Spinal cord (tissue), 10 donors: ENCODE measurements at places on chromosomes 7 and 10. TPM values are rescaled to one million over a fixed set of nuclear protein-coding genes. Genes with fewer than 3 reads are reported as not detected.

- DNase-seq: no peak
- no peak overlapping the region for H3K4me3 ChIP-seq
These were observed 240.5 kb downstream of the BBS9 start for GRCh38 chr7:33369888-33370287.

DNA sequence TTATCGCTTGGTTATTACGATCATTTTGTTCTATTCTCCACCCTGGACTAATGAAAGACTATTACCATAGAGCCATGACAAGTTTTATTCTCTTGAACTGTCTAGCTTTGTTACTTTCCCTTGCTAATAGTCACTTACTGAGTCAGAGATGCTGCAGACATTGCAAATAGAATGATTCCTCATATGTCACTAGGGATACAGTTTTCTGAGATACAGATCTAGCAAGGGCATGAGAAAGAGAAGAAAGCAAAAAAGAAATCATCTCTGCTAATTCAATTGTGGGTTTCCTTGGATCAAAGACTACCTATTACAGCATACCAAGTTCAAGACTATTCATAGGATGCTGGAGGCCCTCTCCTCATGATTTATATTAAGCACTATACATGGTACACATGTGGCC lies 204.3 kb downstream of the MBL2 start:
- no peak overlapping the region for H3K4me3 ChIP-seq
- no peak overlapping the region for H3K27ac ChIP-seq
- DNase-seq: no peak

HKDC1 gene
- 1.5 TPM for total RNA-seq

GRCh38 chr10:62069452-62070178 lies 168.1 kb downstream of the ARID5B start:
- H3K36me3 ChIP-seq: peaks cover 3% of the 10 kb centered on the region
- H3K27me3 ChIP-seq: no peaks in the 10 kb centered on the region
- no peaks in the 10 kb centered on the region for H3K4me1 ChIP-seq
- H3K27ac ChIP-seq: no peak overlapping the region
- no peak overlapping the region for H3K4me3 ChIP-seq

- H3K27me3 ChIP-seq: no peaks in the 10 kb centered on the region
- no peak overlapping the region for H3K4me3 ChIP-seq
- H3K4me1 ChIP-seq: no peaks in the 10 kb centered on the region
- no peak overlapping the region for H3K27ac ChIP-seq
These were observed 393.5 kb downstream of the GFRA1 start for GRCh38 chr10:115879372-115880089.

GRCh38 chr10:32299354-32299980 lies 47.5 kb downstream of the EPC1 start:
- no peak for DNase-seq
- H3K4me1 ChIP-seq: no peaks in the 10 kb centered on the region
- no peak overlapping the region for H3K27ac ChIP-seq
- H3K4me3 ChIP-seq: no peak overlapping the region

MRPS33 gene
- total RNA-seq: 77.6 TPM

DNA sequence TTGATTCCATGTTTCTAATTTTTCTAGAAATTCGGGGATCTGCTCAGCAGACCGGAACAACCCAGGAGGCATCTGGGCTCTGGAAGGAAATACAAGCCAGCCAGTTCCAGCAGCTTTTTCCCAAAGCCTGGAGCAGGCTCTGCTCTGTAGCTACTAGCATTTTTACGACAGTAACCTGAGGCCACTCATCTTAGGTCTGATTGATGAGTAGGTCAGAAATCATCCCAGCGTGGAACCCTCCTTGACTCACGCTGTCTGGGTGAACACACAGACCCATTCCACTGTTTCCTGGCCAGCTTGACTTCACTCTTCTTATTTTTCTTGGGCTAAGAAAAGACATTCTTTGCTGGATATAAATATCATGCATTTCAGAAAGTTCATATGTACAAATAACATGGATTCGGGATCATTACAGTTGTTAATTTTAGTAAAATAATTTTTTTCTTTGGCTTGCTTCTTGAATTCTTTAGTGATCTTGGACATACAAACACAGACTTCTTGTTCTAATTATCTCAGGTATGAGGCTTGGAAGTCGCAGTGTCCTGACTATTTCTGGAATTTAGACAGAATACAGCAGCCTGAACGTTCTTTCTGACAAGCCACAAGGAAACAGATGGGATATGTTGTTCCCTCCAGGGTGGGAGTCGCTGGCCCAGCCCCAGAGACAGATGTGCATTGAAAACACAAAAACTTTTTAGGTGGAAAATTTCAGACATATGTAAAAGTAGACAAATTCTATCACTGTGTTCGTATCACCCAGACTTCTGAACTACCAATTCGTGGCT lies 54.6 kb upstream of the PITRM1 start:
- H3K36me3 ChIP-seq: no peaks in the 10 kb centered on the region
- DNase-seq: no peak
- no peaks in the 10 kb centered on the region for H3K4me1 ChIP-seq
- H3K27ac ChIP-seq: peak overlapping the region; percentile 61

GRCh38 chr10:62760401-62760800 lies 44.1 kb upstream of the ADO start:
- no peak for DNase-seq
- H3K4me3 ChIP-seq: no peak overlapping the region
- no peaks in the 10 kb centered on the region for H3K27me3 ChIP-seq
- no peaks in the 10 kb centered on the region for H3K36me3 ChIP-seq

SEMA3D gene
- 35.7 TPM for total RNA-seq

NPFFR1 gene
- 0.50 TPM for total RNA-seq

DNA sequence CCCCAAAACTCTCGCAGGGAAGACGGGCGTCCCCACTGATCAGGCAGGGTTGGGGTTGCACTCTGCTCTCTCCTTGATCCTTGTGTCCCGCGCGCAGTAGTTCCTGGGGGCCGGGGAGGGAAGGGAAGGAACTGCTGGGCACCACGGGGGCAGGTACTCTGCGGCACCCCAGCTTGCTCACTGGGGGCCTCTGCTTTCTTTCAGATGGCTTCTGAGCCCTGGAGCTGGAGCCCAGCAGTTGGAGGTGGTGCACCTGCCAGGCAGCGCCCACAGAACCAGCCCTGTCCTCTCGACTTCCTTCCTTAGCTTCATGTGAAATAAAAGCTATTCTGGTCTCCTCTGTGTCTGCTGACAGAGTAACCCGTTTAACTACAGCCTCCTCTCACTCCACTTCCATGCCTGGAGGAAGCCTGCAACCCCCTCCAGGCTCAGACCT lies 12.2 kb downstream of the PLAC9 start:
- H3K4me3 ChIP-seq: no peak overlapping the region
- no peak overlapping the region for H3K27ac ChIP-seq
- DNase-seq: no peak
- H3K36me3 ChIP-seq: no peaks in the 10 kb centered on the region
- peaks cover 12% of the 10 kb centered on the region for H3K4me1 ChIP-seq

DNA sequence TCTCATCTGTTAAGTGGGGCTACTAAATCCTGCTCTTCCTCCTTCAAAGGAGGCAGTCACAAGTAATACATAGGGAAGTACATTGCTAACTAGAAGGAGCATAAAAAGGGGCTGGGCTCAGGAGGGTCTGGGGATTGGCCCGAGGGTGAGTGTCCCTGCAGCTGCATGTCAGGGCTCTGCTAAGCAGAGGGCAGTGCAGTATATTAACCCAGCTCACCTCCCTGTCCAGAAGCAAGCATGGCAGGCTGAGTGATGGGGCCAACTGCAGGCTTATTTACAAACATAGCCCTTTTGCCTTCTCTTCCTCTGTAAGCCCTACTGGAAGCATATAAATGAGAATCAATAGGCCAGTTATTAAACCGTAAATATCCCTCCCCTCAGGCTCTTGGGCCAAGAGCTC lies 143.2 kb upstream of the PCBD1 start:
- no peak overlapping the region for H3K4me3 ChIP-seq
- no peak for DNase-seq
- H3K36me3 ChIP-seq: no peaks in the 10 kb centered on the region
- no peaks in the 10 kb centered on the region for H3K27me3 ChIP-seq

- DNase-seq: no peak
- peaks cover 2% of the 10 kb centered on the region for H3K4me1 ChIP-seq
- no peaks in the 10 kb centered on the region for H3K27me3 ChIP-seq
- H3K4me3 ChIP-seq: no peak overlapping the region
These were observed 407.4 kb downstream of the MAGI2 start for GRCh38 chr7:79046061-79046460.

TBX20 gene
- total RNA-seq: not detected

DNA sequence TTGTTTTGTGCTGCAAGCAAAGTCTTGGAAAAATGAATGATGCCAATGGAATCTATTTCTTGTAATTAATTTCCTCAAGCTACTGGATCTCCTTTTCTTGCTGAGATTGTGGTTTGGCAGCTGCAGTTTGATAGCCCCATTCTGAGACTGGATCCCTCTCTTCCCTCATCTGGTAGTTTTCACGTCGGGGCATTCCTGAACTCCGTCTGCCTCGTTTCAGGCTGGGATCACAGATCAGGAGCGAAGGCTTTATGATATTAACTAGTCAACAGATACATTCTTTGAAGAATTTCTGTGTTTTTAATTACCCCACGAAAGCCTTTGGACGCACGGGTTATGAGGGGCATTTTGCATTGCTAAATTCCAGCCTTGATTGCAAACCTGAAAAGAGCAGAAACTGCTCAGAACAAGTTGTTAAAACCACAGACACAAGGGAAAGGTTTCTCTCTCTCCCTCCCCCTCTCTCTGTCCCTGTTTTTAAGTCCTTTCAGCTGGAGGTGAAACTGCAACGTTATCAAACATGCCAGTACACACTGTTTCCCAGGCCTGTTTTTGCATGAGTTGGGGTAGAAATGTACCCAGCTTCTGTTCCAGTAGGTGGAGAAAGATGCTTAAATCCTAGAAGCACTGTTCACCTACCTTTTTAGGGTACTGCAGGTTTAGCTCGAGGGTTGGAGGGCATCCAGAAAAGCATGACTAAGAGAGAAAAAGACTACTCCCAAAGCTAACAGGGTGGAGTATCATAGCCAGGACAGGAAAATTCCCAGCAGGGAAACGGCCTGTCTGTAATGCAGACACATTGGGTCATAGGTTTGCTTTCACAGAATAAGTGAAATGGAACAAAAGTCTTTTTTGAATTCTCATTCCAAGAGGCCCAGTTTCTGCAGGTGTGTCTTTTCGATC lies 124.3 kb downstream of the CUX1 start:
- no peak for DNase-seq
- peaks cover 38% of the 10 kb centered on the region for H3K4me1 ChIP-seq
- H3K4me3 ChIP-seq: no peak overlapping the region
- H3K27ac ChIP-seq: no peak overlapping the region
- H3K36me3 ChIP-seq: peaks cover 5% of the 10 kb centered on the region

GRCh38 chr10:64275774-64276173 lies 754.6 kb downstream of the REEP3 start:
- no peaks in the 10 kb centered on the region for H3K27me3 ChIP-seq
- H3K36me3 ChIP-seq: no peaks in the 10 kb centered on the region
- H3K27ac ChIP-seq: no peak overlapping the region

- no peaks in the 10 kb centered on the region for H3K4me1 ChIP-seq
- no peaks in the 10 kb centered on the region for H3K36me3 ChIP-seq
- no peak overlapping the region for H3K4me3 ChIP-seq
- H3K27ac ChIP-seq: no peak overlapping the region
- DNase-seq: no peak
These were observed 11.2 kb upstream of the CUZD1 start for GRCh38 chr10:122856902-122857301.

CCDC172 gene
- not detected for total RNA-seq

PARD3 gene
- total RNA-seq: 62.1 TPM
